ENCODE measurements at places on chromosomes 2 and 18.

GRCh38 chr2:167331636-167332232 is 443.5 kb downstream of the XIRP2 start:
- no peak for DNase-seq

DNA sequence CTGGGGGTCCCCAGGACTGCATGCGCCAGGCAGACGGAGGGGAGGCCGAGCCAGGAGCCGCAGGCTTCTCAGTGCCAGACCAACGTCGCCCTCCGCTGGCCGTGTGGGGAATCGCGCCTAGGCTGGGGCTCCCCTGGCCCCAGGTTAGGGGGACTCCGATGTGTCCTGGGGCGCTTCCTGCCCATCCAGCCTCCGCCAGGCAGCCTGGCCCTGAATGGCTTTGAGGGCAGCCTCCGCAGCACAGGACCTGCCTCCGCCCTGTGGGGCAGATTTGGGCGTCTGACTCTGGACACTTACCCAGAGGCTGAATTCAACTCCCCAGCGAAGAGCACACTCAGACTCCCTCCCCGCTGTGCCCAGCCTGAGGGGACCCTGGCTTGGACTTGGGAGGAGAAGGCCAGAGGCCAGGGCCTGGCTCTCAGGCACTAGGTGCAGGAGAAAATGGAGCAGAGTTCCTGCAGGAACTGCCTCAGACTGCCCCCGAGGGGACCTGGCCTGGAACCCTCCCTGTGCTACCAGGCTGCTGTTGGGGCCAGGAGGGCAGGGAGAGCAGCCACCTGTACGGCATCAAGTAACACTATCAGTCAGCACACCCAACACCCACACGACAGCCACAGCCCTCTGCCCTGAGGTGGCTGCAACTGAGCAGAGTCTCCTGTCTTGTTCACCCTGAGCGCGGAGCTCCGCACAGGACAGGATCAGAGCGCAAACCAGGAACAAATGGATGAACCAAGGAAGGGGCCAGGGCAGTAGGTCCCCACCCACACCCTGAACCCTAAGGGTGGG is 597 bp upstream of the TEKT4 start:
- DNase-seq: no peak

DNA sequence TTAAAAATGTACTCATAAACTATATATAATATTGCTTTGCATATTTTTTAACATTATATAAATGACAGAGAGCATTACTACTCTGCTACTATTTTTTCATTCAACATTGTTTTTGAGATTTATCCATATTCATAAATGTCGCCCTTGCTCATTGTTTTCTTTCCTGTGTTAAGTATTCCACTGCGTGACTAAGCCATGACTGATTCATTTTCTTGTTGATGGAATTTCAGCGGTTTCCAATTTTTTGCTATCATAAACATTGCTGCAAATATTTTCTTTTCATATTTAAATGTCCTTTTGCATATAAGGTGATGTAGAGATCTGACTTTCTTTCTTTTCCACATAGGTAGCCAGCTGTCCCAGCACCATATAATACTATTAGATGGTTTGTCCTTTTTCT is 57.6 kb downstream of the SFXN5 start:
- no peak for DNase-seq

- DNase-seq: no peak
Observed at GRCh38 chr2:106089611-106090010, 104.5 kb downstream of the UXS1 start.

- DNase-seq: no peak
Observed at GRCh38 chr18:813172-814071, 1.4 kb upstream of the YES1 start.

GRCh38 chr2:207801259-207801658 is 31.6 kb upstream of the FZD5 start:
- no peak for DNase-seq

- no peak for DNase-seq
Observed at GRCh38 chr2:79833235-79833878, 320.5 kb downstream of the CTNNA2 start.

GRCh38 chr2:30147715-30148610 is 1.2 kb downstream of the YPEL5 start:
- peak; percentile 30 for DNase-seq

GRCh38 chr2:144560251-144560650 is 40.3 kb upstream of the ZEB2 start:
- DNase-seq: no peak

DNA sequence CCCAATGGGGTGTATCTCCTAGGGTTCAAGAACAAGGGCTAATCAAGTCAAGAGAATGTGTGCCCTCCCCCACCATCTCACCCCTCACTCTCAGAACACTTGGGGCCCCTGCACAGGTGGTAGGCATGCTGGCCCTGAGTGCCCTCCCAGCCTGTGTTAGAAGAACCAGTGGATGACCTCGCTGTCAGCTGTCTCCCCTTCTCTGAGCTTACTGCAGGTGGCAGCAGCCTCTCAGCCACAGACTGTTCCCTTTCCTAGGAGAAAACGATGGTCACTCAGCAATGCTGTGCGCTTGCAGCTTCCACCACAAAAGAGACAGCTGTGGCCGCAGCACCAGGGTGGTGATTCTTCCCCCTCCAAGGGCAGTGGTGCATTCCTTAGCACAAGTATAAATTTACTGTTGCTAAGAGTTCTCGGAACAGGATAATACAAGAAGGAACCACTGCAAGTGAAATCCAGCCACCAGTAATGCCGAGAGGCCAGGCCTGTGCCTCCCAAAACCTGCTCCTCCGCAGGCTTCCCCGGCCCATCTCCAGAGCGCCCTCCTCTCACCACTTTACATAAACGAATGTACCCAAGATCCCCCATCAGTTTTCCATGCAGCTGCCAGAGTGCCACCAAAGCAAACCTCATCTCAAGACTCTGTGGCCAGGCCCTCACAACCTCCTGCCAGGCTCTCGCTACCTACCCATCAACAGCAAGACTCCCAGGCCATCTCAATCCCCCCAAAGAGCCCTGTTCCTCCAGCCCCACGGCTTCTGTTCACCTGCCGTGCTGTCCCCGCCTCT is 935 bp upstream of the RAMP1 start:
- peak; percentile 45 for DNase-seq

DNA sequence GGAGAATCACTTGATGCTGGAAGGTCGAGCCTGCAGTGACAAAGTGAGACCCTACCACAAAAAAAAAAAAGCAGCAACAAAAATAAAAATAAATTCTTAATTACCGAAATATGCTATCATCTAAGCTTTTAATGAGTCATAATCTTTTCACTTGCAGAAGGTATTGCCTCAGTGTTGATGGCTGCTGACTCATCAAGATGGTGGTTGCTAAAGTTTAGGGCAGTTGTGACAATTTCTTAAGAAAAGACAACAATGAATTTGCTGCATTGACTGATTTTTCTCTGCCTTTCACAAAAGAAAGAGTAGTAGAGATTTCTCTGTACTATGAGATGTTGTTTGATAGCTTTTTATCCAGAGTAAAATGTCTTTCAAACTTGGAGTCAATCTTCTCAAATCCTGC is 1809.0 kb downstream of the SUCLG1 start:
- no peak for DNase-seq

DNA sequence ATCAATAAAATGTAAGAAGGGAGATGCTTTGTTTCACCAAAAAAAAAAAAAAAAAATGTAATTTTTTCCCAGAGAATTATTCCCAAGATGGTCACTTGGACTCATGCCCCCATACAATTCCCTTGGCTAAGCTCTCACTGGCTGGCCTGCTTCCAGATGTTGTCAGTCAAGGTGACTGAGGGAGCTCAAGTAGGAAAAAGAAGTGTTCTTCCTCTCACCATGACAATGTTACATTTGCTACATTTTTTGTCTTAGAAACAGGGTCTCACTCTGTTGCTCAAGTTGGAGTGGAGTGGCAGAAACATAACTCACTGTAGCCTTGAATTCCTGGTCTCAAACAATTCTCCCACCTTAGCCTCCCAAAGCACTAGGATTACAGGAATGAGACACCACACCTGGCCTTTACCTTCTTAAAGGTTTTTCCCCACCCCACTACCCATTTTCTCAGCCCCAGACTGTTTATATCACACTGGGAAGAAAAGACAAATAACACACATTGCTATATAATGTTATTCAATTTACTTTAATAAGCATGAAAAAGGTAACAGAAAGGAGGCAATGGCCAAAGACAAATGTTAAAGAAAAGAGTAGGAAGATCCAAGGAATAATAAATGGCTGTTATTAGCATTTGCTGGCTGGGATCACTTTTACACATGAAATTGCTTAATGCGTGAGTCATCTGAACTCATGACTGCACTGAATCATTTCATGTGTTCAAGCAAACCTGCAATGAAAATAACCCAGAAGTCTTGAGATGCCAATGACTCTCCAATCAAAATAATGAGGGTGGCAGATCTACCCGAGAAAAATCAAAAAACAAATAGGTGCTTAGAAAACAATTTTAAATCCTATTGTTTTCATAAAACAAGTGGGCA is 45.2 kb downstream of the ACVR1 start:
- no peak for DNase-seq

GRCh38 chr18:48228841-48229240 is 180.3 kb downstream of the ZBTB7C start:
- DNase-seq: no peak

GRCh38 chr18:73458186-73458964 is 590.6 kb upstream of the NETO1 start:
- no peak for DNase-seq

- no peak for DNase-seq
Observed at GRCh38 chr18:21163647-21164547, 52.3 kb upstream of the ROCK1 start.

DNA sequence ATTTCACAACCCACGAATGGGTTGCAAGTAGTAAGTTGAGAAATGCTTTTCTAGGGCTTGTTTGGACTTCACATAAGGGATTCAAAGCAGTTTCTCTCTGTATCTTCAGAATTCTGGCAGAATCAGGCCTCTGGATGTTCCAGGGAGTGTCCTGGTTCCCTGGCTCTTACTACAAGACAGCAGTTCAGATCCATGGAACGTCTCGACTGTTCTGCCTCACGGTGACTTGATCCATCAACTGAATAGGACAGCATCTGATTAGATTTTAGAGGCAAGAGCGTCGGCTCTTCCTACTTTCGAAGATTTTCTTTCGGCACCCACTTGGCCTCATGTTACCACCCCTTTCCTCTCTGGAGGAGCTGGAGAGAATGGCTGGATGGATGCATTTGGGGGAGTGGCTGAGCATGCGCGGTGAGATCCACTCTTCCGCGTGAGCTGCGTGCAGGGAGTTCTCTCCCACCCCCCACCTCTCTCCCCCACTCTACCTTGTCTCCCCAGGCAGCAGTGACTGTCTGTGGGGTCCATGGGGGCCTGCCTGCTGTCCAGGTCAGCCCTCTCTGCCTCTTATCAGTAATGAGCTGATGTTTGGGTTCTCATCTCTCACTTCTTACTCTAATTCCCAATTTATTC is 132.5 kb downstream of the VAPA start:
- DNase-seq: no peak

DNA sequence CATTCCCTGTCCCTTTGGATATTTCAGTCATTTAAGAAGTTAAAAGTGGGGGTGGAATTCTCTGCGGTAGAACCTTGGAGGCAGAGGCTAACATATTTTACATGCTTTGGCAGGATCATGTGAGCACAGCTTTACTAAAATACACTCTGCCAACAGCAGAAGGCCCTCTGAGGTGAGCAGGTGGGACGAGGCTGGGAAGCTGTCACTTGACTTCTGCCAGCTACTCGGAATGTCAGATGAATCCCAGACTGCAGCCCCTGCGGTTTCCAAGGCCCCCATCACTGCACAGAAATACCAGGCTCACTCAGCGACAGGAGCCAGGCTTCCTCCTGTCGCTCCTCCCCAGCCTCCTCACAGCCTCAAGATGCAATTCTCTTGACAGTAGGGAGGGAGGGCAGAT is 220.9 kb upstream of the REV1 start:
- no peak for DNase-seq

- no peak for DNase-seq
Observed at GRCh38 chr18:20997371-20997770, 114.2 kb downstream of the ROCK1 start.

GRCh38 chr2:194105358-194105757 is 1551.7 kb upstream of the SLC39A10 start:
- DNase-seq: no peak

GRCh38 chr18:79606621-79607331 is 72.8 kb upstream of the CTDP1 start:
- no peak for DNase-seq

DNA sequence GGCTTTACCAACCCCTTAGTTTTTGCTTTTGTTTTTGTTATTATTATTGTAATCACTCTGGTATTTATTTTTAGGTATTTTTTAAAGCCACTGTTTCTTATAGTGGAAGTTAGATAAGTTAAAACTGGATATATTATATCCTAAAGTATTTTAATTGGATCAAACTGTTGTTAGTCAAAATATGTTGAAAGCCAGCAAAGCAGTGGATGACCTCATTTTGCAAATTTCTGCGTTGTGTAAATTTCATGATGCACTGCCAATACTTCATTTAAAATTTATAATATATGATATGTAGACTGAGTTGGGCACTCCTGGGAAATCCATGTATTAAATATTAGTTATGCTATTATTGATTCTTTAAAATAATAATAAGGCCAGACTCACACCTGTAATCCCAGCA is 661.7 kb upstream of the NRXN1 start:
- no peak for DNase-seq

- peak; percentile 77 for DNase-seq
Observed at GRCh38 chr2:121064186-121064585, 220.8 kb downstream of the TFCP2L1 start.

GRCh38 chr2:149586898-149587219 is 716 bp downstream of the MMADHC start:
- no peak for DNase-seq

DNA sequence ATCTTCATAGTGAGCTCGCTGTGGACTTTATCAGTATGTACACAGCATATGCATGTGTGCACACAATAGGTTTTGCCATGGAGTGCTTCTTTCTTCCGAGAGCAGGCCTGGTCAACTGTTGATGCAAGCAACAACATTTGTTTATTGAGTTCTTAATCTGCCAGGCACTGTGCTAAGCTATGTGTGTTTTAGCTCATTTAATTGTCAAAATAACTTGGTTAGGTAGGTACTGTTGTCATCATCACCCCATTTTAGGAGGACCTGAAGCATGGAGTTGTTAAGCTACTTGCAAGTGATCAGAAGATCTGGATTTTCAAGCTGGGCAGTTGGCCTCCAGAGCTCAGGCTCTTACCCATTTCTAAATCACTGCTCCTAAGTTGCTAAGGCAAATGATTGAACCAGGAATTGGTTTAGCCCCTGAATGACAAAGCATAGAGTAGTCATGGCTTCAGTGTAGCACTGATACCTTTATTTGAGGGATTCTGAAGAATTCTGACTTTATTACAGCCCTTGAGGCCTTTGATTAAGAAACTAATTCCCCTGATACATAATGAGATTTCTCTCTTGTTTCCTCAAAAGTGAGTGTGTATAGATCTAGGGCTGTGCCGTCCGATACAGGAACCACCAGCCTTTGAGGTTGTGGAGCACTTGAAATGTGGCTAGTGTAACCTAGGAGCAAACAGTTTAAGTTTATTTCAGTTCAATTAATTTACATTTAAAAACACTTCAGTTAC is 132.9 kb downstream of the FMNL2 start:
- DNase-seq: no peak

- DNase-seq: no peak
Observed at GRCh38 chr2:118554616-118555015, 292.8 kb downstream of the EN1 start.

DNA sequence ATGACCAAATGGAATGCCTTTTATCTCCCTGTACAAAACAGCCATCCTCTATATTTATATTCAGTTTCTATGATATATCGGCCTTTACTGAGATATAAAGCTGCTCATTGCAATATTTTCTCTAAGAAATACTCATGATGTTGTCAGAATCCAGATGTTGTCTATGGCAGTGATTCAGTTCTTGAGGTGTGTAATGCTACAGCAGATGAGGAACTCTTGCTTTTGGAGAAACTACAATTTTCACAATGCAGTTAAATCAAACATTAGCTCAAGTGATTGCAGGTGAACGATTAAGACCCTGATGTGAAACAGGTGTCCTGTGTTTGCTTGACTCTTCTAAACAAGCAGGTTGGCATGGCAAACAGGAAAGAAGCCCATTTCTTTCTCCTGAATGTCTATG is 256.2 kb upstream of the CDH20 start:
- no peak for DNase-seq
